ENCODE measurements at places on chromosomes 4 and X.
A peak's percentile ranks its signal among the peaks of the same experiment; 100 is the strongest.

GRCh38 chr4:81030981-81031791 lies 678 bp downstream of the BMP3 start:
- peak overlapping the region; percentile 37 for H3K4me3 ChIP-seq
- H3K4me1 ChIP-seq: peaks cover 11% of the 10 kb centered on the region
- DNase-seq: no peak
- no peak overlapping the region for H3K27ac ChIP-seq

GRCh38 chr4:4504783-4505182 lies 37.1 kb downstream of the STX18 start:
- no peaks in the 10 kb centered on the region for H3K4me1 ChIP-seq
- H3K4me3 ChIP-seq: no peak overlapping the region
- H3K36me3 ChIP-seq: no peaks in the 10 kb centered on the region
- no peak for DNase-seq

DNA sequence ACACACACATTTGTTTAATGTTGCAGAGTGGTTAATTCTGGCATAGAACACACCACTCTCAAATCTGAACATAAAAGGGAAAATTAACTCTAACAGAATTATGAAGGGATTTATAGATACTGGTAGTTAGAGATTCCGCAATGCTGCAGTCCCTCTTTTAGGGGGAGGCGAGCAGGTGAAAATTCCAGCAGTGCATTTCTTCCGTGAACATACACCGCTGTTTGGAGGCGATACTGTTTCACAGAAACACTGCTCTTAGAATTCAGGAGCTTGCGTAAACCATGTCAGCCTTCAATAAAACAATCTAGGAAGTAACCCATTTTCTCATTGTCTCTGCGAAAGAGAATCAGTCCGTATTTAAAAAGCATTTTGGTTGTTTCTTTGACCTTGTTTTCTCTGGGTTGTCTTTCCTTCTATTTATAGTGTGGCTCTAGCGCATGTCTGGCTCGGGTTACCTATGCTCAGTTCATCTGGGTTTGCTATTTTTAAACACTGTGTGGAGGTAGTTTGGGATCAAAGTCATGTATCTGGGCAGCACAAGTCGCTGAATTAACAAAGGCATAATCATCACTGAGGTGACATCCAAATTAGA lies 90.4 kb downstream of the GPAT3 start:
- H3K4me1 ChIP-seq: peaks cover 3% of the 10 kb centered on the region
- H3K27me3 ChIP-seq: no peaks in the 10 kb centered on the region
- no peak for DNase-seq
- H3K27ac ChIP-seq: peak overlapping the region; percentile 78
- no peaks in the 10 kb centered on the region for H3K36me3 ChIP-seq
- H3K4me3 ChIP-seq: no peak overlapping the region

DNA sequence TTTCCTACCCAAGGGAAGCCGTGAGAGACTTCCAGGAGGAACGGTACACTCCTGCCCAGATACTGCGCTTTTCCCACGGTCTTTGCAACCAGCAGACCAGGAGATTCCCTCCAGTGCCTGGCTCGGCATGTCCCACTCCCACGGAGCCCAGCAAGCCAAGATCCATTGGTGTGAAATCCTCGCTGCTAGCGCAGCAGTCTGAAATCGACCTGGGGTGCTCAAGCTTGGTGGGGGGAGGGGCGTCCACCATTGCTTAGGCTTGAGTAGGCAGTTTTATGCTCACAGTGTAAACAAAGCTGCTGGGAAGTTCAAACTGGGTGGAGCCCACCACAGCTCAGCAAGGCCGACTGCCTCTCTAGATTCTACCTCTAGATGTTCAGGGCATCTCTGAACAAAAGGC lies 284.8 kb upstream of the FGF13 start:
- H3K27ac ChIP-seq: no peak overlapping the region
- no peak for DNase-seq
- H3K36me3 ChIP-seq: no peaks in the 10 kb centered on the region
- no peaks in the 10 kb centered on the region for H3K4me1 ChIP-seq
- H3K4me3 ChIP-seq: no peak overlapping the region

DNA sequence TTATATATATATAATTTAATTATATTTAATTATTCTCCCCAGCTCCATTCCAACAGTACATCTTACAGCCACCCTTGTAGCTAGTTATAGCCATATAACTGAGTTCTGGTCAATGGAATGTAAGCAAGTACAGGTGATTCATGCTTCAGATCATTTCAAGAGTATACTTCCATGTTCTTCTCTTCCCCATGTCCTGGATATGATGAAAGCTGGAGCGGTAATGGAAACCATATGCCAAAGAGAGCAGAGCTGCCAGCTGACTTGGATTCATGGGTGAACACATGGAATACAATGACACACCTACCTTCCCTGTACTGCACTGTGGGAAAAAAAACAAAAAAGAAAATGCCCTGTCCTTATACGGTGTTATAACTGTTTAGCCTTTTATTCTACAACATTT lies 17.5 kb upstream of the CORIN start:
- no peak for DNase-seq
- H3K27ac ChIP-seq: no peak overlapping the region
- H3K27me3 ChIP-seq: no peaks in the 10 kb centered on the region
- H3K4me3 ChIP-seq: no peak overlapping the region

DNA sequence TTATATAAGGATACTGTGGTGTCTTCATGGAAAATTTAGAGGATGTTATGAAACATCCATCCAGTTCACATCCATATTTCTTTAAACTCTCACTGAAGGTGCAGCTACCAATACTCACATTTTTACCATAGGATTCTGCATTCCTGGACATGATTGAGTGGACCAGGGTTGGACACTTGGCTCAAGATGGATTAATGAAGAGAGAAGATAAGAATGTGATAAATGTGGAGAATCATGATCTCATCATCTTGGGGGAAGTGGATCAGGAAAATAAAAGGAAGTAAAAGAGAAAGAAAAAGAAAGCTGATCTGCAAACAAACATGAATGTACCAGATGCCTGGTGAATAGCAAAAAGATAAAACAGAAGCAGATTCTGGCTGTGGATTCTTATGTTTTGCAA lies 175.4 kb downstream of the NPFFR2 start:
- no peaks in the 10 kb centered on the region for H3K4me1 ChIP-seq
- no peaks in the 10 kb centered on the region for H3K36me3 ChIP-seq
- H3K4me3 ChIP-seq: no peak overlapping the region
- H3K27me3 ChIP-seq: no peaks in the 10 kb centered on the region

DNA sequence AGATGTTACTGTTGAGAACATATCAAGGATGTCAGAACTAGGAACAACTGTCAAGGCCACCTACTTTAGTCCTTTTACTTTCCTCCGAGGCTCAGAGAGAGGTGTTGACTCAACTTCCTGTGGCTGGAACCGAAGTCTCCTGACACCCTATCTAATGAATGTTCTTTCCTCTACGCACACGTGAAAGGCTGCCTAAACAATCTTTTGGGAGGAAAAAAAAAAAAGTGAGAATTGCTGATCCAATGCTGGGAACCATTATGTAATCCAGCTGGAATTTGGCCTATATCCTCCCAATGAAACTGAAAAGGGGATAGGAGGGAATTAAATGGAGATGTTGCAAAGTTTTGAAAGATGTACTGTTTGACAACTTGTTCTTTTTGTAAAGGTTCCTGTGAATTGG lies 8.3 kb upstream of the MAP7D3 start:
- H3K36me3 ChIP-seq: no peaks in the 10 kb centered on the region
- H3K27me3 ChIP-seq: no peaks in the 10 kb centered on the region
- peaks cover 6% of the 10 kb centered on the region for H3K4me1 ChIP-seq

- no peaks in the 10 kb centered on the region for H3K27me3 ChIP-seq
- H3K4me3 ChIP-seq: no peak overlapping the region
These were observed 198.5 kb downstream of the PRDM5 start for GRCh38 chr4:120723986-120724385.

- peaks cover 6% of the 10 kb centered on the region for H3K4me1 ChIP-seq
- no peak overlapping the region for H3K4me3 ChIP-seq
- peak overlapping the region; percentile 23 for H3K27ac ChIP-seq
- H3K36me3 ChIP-seq: peaks cover 62% of the 10 kb centered on the region
- DNase-seq: no peak
These were observed 44.4 kb downstream of the PCGF3 start for GRCh38 chr4:749698-750666.

DNA sequence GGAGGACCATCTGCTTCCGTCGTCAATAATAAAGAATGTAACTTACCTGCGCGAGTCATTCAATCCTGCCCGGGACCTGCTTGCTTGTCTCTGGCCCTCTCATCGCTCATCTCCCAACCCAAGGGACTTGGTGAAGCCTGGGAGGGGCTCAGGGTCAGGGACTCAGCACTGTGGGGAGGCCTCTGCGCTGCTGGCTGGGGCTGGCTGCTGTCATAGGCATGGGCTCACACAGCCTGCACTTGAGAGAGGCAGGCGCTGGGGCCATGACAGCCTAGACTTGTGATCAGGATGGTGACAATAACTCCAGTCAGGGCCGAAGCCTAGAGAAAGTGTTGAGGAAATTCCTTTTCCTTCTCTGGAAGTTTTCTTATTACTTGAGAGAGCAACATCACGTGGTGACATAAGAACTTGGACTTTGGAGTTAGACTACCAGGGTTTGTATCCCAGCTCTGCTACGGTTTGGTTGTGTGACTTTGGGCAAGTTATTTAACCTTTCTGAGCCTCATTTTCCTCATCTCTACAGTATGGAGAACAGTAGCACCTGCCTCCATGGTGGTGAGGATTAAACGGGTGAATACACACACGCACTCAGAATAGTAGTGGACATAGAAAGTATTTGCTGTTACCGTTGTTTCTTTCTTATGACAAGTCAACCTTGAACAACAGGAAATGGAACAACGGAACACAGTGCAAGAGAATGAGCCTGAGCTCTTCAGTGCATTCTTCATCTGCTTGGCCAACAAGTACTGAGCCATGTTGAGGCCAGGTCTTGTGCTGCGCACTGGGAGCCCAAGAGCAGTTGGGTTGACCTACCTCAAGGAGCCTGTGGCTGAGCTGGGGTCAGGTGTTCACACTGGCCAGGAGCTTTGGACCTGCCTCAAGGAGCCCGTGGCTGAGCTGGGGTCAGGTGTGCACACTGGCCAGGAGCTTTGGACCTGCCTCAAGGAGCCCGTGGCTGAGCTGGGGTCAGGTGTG lies 60.5 kb downstream of the TBC1D14 start:
- H3K36me3 ChIP-seq: peaks cover 32% of the 10 kb centered on the region
- H3K4me3 ChIP-seq: no peak overlapping the region
- H3K4me1 ChIP-seq: peaks cover 16% of the 10 kb centered on the region
- H3K27ac ChIP-seq: no peak overlapping the region
- H3K27me3 ChIP-seq: no peaks in the 10 kb centered on the region

- H3K4me1 ChIP-seq: peaks cover 28% of the 10 kb centered on the region
- no peak overlapping the region for H3K27ac ChIP-seq
- DNase-seq: no peak
- H3K4me3 ChIP-seq: no peak overlapping the region
These were observed 109.8 kb downstream of the NYX start for GRCh38 chrX:41556958-41557357.

- H3K4me3 ChIP-seq: no peak overlapping the region
- no peaks in the 10 kb centered on the region for H3K36me3 ChIP-seq
- no peaks in the 10 kb centered on the region for H3K27me3 ChIP-seq
- H3K4me1 ChIP-seq: peaks cover 7% of the 10 kb centered on the region
- no peak for DNase-seq
These were observed 43.3 kb downstream of the NYX start for GRCh38 chrX:41490446-41490845.

DNA sequence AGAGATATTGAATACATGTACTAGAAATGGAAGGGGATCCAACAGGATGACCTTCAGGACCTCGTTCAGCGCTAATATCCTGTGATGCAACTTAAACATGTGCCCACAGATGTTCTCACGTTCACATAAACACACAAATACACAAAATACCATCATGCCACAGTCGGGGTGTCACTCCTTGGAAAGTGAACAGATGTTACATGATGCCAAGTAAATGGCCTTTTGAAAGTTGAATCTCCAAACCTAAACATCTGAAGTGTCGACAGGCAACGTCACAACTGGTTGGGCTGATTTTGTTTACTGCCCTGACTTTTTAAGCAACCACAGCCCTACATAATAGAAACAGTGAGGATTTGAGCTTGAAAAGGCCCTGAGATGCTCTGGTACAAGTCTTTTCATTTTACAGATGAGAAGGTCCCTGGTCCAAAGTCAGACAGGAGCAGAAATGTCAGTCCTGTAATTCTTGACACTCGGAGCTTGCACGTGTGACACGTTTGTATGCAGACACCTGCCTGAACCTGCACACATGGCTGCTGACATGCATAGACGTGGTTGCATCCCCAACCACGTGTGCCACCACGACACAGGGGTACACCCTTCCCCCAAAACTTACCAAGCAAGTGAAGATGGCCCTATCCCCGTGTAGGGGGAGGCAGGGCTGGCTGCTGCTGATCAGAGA lies 23.5 kb upstream of the BCORL1 start:
- no peak overlapping the region for H3K27ac ChIP-seq
- no peaks in the 10 kb centered on the region for H3K36me3 ChIP-seq
- DNase-seq: no peak
- H3K4me3 ChIP-seq: no peak overlapping the region

GRCh38 chr4:154231806-154232478 lies 259.7 kb downstream of the DCHS2 start:
- H3K27ac ChIP-seq: no peak overlapping the region
- H3K4me3 ChIP-seq: no peak overlapping the region
- no peaks in the 10 kb centered on the region for H3K36me3 ChIP-seq
- peaks cover 3% of the 10 kb centered on the region for H3K27me3 ChIP-seq

GRCh38 chr4:5040856-5041620 lies 10.2 kb upstream of the STK32B start:
- H3K4me1 ChIP-seq: no peaks in the 10 kb centered on the region
- H3K27ac ChIP-seq: no peak overlapping the region
- no peak overlapping the region for H3K4me3 ChIP-seq
- no peaks in the 10 kb centered on the region for H3K36me3 ChIP-seq
- DNase-seq: no peak

DNA sequence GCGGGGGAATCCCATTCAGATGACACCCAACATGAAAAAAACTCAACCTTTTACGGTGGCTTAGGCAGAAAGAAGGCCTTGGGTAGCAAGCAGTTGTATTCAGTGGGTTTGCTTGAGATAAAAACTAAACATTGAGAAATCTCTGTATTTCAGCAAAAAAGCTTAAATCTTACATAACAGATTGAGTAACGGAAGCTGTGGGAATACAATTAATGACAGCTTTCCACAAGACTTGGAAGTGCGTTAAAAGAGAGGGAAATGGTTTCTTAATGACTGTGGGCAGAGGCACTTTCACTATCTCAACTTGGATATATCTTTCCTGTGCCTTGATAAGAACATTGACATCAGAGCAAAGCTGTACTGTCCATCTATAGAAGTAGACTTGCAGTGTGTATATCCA lies 418.5 kb upstream of the HS3ST1 start:
- no peaks in the 10 kb centered on the region for H3K27me3 ChIP-seq
- no peaks in the 10 kb centered on the region for H3K36me3 ChIP-seq
- DNase-seq: no peak
- H3K4me3 ChIP-seq: no peak overlapping the region
- no peak overlapping the region for H3K27ac ChIP-seq
